ENCODE measurements at places on chromosomes 1 and 21. TPM values are rescaled to one million over a fixed set of nuclear protein-coding genes. Genes with fewer than 3 reads are reported as not detected.

DNA sequence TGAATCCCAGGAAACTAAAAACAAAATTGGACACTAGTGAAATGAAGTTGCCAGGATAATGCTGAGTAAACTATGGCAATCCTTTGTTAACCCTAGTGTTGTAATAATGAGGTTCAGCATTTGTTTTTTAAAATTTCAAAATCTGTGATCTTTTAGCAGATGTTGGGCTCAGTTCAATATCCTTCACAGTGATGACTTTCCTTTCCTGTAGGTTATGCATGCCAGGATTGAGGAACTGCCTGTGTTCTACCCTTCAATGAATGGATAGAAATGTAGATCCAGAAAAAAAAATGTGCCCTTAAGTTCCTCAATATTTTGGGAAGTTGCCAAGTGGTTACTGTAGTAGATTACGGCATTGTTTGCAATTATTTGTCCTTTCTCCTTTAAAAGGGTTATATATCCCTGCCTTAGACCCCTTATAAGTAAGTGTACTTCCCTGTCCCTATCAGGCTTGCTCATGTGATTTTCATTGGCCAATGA is 35.5 kb upstream of the IRF2BP2 start:
- H3K27ac ChIP-seq = no peak overlapping the region
- no peak overlapping the region for H3K4me3 ChIP-seq

- H3K36me3 ChIP-seq = peaks cover 24% of the 10 kb centered on the region
- H3K27me3 ChIP-seq = peaks cover 15% of the 10 kb centered on the region
- peaks cover 15% of the 10 kb centered on the region for H3K4me1 ChIP-seq
- no peak for DNase-seq
Measured at GRCh38 chr1:166925810-166926478, 49.4 kb downstream of the ILDR2 start.

DNA sequence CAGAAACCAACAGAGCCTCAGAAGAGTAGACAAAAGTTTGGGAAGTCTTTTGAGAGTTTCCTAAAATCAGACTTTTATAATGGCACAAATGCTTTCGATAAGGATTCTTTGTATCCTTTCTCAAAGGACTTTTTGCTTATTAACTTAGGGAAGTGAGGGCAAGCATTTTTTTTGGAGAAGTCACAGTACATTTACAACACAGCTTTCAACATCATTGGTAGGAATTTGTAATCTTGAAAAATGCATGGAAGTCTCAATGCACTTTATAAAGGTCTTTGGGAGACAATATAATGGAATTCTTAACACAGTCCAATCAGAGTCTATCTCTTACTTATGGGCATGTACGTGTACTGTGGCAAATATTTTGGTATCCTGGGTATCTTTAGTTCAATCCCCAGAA is 325.8 kb upstream of the NR5A2 start:
- H3K4me1 ChIP-seq = no peaks in the 10 kb centered on the region
- H3K27me3 ChIP-seq = no peaks in the 10 kb centered on the region
- no peaks in the 10 kb centered on the region for H3K36me3 ChIP-seq
- no peak overlapping the region for H3K27ac ChIP-seq
- H3K4me3 ChIP-seq = no peak overlapping the region

- DNase-seq = no peak
- H3K27ac ChIP-seq = no peak overlapping the region
- no peak overlapping the region for H3K4me3 ChIP-seq
- H3K4me1 ChIP-seq = peaks cover 12% of the 10 kb centered on the region
Measured at GRCh38 chr1:175417316-175417715, 224.7 kb upstream of the KIAA0040 start.

DNA sequence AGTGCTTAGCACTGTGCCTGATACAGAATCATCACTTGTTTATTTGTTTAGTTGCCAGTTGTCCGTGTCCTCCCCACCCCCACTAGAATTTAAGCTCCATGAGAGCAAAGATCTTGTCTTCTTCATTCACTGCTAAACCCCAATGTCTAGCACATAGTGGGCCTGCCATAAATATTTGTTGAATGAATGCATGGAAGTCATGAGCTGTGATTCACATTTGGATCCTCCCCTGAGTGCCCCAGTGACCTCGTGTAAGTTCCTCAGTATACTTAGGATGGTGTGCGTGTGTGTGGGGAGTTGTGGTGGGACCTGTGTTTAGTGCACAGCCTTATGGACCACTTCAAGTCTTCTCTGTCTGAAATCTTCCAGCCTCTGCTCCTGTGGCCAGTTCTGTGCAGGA is 23.1 kb downstream of the IER5 start:
- H3K4me3 ChIP-seq = no peak overlapping the region
- no peak overlapping the region for H3K27ac ChIP-seq
- DNase-seq = no peak
- no peaks in the 10 kb centered on the region for H3K36me3 ChIP-seq
- peaks cover 3% of the 10 kb centered on the region for H3K27me3 ChIP-seq

DNA sequence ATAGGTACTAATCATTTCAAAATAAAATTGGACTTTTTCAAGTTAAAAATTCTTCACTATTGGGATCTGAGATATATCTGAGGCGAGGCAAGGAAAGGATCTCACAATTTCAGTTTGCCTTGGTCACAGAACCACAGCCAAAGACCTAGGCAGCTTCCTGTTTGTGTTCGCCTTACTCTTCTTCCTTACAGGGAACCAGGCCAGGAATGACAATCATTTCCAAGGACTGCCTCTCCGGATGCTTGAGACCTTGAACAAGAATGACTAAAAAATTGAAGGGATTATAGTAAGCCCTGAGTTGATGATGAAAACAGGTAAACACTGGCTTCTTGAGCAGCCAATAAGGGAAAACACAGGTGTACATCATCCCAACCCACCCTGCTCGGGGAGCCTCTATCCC is 35.2 kb upstream of the SERBP1 start:
- no peak overlapping the region for H3K4me3 ChIP-seq
- H3K4me1 ChIP-seq = peaks cover 3% of the 10 kb centered on the region
- H3K27ac ChIP-seq = peak overlapping the region; percentile 13

DNA sequence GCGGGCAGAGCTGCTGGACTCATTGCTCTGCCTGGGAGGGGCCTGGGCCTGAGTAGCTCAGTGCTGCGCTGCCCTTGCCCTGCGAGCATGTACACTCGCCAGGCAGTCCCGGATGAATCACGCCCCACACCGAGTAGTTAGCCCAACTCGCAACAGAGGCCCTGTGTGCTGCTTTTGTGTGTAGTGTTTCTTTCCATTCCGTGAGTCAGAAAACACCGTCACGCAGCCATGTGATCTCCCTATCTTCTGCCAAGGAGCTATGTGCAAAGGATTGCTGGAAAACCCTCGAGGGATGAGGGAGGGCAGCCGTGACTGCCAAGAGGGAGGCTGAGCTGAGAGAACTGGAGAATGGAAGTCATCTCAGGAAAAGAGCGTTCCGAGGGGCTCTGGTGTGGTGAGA is 37.3 kb downstream of the NENF start:
- H3K4me3 ChIP-seq = no peak overlapping the region
- H3K27ac ChIP-seq = no peak overlapping the region
- H3K27me3 ChIP-seq = no peaks in the 10 kb centered on the region
- peaks cover 10% of the 10 kb centered on the region for H3K4me1 ChIP-seq

DNA sequence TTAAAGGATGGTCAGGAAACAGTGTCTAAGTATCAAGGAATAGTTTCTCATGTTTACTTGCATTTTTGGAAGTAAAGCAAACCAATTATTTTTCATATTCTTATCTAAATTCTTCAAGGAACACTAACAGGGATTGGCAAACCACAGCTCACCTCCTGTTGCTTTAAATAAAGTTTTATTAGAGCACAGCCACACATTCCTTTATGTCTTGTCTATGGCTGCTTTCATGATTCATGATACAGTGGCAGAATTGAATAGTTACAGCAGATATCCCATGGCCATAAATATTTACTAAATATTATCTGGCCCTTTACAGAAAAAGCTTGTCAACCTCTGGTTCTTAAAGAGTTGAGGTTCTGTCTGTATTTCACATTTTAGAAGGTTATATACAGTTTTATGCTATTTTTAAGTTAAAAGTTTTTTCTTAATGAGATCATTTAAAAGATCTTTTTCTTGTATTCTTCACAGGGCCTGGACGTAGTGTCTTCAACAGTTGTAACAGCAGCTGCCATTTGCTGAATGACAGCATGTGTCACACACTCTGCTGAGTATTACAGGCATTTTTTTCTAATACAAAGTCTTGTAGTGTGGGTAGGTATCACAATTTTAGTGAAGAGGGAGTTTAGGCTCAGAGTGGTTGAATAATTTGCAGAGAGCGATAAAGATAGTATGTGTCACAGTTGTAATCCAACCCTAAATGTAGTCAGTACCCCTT is 2.6 kb downstream of the ZNF691 start:
- H3K27me3 ChIP-seq = no peaks in the 10 kb centered on the region
- no peak overlapping the region for H3K27ac ChIP-seq
- peak overlapping the region; percentile 93 for H3K4me3 ChIP-seq
- peaks cover 43% of the 10 kb centered on the region for H3K4me1 ChIP-seq
- no peak for DNase-seq

DNA sequence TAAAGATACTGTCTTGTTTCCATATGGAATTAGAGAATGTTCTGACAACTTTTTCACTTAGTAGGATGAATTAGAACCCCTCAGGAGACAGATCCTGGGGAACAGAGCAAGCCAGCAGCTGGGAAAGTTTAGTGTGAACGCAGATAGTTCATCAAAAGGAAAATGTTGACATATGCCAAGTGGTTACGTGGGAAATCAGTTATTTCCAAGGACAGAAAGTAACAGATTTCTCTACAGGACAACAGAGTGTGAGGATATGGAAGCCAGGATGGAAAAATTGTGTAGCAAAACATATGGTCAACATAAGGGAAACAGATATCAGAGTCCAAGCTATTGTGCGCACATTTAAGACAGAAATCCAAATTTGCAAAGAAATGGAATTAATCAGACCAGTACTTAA is 419.5 kb downstream of the LRRIQ3 start:
- H3K4me1 ChIP-seq = no peaks in the 10 kb centered on the region
- H3K4me3 ChIP-seq = no peak overlapping the region
- H3K27me3 ChIP-seq = no peaks in the 10 kb centered on the region

- H3K4me3 ChIP-seq = peak overlapping the region; percentile 76
- peak; percentile 93 for DNase-seq
- H3K4me1 ChIP-seq = peaks cover 42% of the 10 kb centered on the region
- H3K27ac ChIP-seq = peak overlapping the region; percentile 14
- no peaks in the 10 kb centered on the region for H3K27me3 ChIP-seq
Measured at GRCh38 chr1:155244368-155245162, 10.7 kb downstream of the ENTREP3 start.

GRCh38 chr1:226063224-226063976 is 884 bp downstream of the H3-3A start:
- H3K27ac ChIP-seq = peak overlapping the region; percentile 100
- H3K36me3 ChIP-seq = peaks cover 16% of the 10 kb centered on the region
- H3K4me3 ChIP-seq = peak overlapping the region; percentile 99
- peaks cover 41% of the 10 kb centered on the region for H3K4me1 ChIP-seq
- peak; percentile 37 for DNase-seq
- H3K27me3 ChIP-seq = peaks cover 6% of the 10 kb centered on the region

GRCh38 chr1:4526747-4527146 is 127.7 kb upstream of the AJAP1 start:
- no peak overlapping the region for H3K4me3 ChIP-seq
- H3K27me3 ChIP-seq = peaks cover 15% of the 10 kb centered on the region
- no peaks in the 10 kb centered on the region for H3K36me3 ChIP-seq
- H3K27ac ChIP-seq = no peak overlapping the region
- DNase-seq = no peak
- peaks cover 8% of the 10 kb centered on the region for H3K4me1 ChIP-seq

- no peak for DNase-seq
- H3K4me3 ChIP-seq = no peak overlapping the region
- H3K27ac ChIP-seq = no peak overlapping the region
- no peaks in the 10 kb centered on the region for H3K27me3 ChIP-seq
Measured at GRCh38 chr1:74344387-74344786, 109.2 kb downstream of the TNNI3K start.

DNA sequence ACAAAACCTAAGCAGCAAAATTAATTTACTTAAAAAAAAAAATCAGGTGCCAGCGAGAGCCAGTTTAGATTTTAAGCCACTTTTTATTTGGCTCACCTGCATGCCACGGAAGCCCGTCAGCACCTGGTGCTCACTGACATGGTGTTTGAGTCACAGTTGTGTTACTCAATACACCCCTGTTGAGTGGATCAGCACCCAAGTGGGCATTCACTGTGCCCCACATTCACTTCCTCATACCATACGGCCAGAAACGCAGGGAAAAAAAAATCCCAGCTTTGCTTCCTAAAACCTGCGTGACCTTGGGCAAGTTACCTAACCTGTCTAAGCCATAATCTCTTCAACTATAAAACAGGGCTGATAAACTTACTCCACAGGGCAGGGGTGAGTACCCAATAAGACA is 42.8 kb upstream of the SIM2 start:
- peaks cover 6% of the 10 kb centered on the region for H3K27me3 ChIP-seq
- no peak overlapping the region for H3K27ac ChIP-seq
- H3K36me3 ChIP-seq = peaks cover 2% of the 10 kb centered on the region
- DNase-seq = no peak
- H3K4me3 ChIP-seq = no peak overlapping the region
- H3K4me1 ChIP-seq = peaks cover 8% of the 10 kb centered on the region

DNA sequence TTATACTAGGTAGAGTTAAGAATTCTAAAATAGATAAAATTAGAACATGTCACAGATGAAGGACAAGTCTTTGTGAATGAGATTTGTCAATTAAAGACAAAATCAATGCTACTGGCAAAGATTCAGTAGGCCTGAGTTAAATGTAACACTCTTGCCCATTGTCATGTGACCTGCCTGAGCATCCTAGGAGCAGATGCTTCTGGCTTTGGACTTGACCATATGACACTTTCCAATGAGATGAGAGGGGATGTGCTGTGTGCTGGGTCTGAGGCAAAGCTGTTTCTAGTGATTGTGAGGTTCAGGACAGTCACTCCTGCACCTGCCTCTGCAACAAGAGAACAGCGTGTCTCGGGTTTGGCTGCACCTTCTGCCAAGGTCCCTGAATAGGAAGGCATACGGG is 144.9 kb downstream of the HIVEP3 start:
- H3K36me3 ChIP-seq = no peaks in the 10 kb centered on the region
- DNase-seq = no peak
- no peak overlapping the region for H3K4me3 ChIP-seq
- H3K27me3 ChIP-seq = no peaks in the 10 kb centered on the region
- H3K4me1 ChIP-seq = peaks cover 4% of the 10 kb centered on the region

DNA sequence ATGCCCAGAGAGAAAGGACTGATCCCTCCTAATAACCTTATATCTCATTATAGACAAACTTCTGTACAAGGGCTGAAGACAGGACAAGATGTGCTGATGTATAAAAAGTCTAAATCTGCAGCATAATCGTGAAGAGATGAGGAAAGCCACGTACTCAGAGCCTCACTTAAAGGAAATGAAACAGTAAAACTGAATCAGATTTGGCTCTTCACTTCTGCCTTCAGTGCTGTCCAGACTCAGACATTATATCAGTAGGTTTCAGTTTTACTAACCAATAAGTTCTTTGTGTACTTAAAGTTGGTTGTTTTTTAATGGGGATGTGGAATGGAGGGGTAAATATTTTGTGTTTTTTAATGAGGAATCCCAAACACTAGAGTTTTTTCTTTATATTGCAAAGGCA is 45.3 kb upstream of the RGS1 start:
- H3K4me1 ChIP-seq = peaks cover 28% of the 10 kb centered on the region
- H3K36me3 ChIP-seq = peaks cover 4% of the 10 kb centered on the region
- no peak for DNase-seq
- no peak overlapping the region for H3K4me3 ChIP-seq
- peak overlapping the region; percentile 79 for H3K27ac ChIP-seq
- H3K27me3 ChIP-seq = no peaks in the 10 kb centered on the region

The GPR137B gene
- total RNA-seq = 11.8 TPM

The DHRS3 gene
- total RNA-seq = 0.91 TPM

The XCL2 gene
- not detected for total RNA-seq

The GCSAML gene
- not detected for total RNA-seq

The FAM167B gene
- total RNA-seq = 1.5 TPM

The ANKRD65 gene
- total RNA-seq = 0.89 TPM
